ENCODE measurements at places on chromosomes 5 and 9.

DNA sequence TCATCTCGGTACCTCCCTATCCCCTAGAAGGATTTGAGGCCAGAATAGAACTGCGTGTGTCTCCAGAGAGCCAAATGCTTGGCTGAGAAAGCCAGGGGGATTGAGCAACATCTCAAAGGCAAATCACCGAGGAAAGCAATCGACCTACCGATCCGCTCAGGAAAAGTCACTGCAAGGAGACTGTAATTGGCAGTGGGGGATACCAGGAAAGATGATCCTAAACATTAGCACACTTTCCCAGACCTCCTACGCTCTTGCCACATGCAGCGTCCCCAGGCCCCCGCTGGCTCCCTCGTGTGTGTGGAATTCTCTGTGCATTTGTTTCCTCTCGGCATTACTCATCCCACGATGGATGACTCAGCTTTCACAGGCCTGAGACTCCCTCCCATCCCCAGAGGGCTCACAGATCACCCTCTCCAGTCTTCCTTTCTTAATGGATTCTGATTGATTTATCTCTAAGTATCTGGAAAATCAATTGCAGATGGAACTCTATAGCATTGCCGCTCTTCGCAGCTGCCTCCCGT is 82.2 kb upstream of the ICE1 start:
- H3K27me3 ChIP-seq: no peaks in the 10 kb centered on the region
- no peak overlapping the region for H3K27ac ChIP-seq
- no peaks in the 10 kb centered on the region for H3K36me3 ChIP-seq
- no peak overlapping the region for H3K4me3 ChIP-seq

- no peaks in the 10 kb centered on the region for H3K27me3 ChIP-seq
- H3K4me1 ChIP-seq: no peaks in the 10 kb centered on the region
- H3K27ac ChIP-seq: no peak overlapping the region
- peaks cover 27% of the 10 kb centered on the region for H3K36me3 ChIP-seq
- no peak for DNase-seq
Observed at GRCh38 chr9:70340572-70340971, 73.9 kb downstream of the KLF9 start.

DNA sequence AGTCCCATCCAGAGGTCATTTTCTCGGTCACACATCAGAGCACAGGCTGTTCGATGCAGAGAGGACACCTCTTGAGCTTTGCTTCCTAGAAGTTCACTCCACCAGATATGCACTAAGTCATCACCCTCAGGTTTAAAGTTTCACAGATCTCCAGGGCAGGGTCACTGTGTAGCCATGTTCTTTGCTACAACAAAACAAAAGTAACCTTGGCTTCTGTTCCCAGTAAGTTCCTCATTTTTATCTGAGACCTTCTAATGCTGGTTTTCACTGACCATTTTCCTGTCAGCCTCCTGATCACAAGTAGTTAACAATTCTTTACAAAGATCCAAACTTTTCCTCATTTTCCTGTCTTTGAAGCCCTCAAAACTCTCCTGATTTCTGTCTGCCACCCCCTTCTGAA is 97.5 kb upstream of the CTSV start:
- no peak overlapping the region for H3K27ac ChIP-seq
- H3K4me1 ChIP-seq: no peaks in the 10 kb centered on the region
- DNase-seq: no peak
- H3K27me3 ChIP-seq: no peaks in the 10 kb centered on the region
- H3K4me3 ChIP-seq: no peak overlapping the region

GRCh38 chr5:133473291-133473690 is 139.1 kb downstream of the FSTL4 start:
- no peaks in the 10 kb centered on the region for H3K36me3 ChIP-seq
- DNase-seq: no peak
- peaks cover 5% of the 10 kb centered on the region for H3K4me1 ChIP-seq
- H3K4me3 ChIP-seq: no peak overlapping the region
- H3K27me3 ChIP-seq: no peaks in the 10 kb centered on the region
- no peak overlapping the region for H3K27ac ChIP-seq

DNA sequence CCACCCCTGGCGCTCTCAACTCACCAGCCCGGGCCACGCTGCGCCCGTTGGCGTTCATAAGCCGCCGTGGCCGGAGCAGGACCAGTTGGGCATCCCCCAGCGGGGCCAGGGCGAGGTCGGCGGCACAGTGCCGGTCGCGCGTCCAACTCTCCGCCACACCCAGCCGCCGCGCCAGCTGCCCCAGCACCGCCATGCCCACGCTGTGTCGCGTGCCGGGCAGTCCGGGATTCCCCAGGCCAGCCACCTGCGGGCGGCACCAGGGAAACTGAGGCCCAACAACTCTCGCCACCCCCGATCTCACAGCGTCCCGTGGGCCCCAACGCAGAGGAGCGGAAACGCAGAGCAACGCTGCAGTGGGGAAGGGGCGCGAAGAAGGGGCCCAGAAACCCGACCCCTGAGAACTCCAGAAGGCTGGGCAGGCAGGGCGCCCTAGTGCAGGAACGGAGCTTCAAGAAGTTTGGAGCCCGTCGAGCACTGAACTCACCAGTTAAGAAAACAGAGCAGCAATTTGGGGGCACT is 453 bp downstream of the PTRH1 start:
- H3K4me1 ChIP-seq: no peaks in the 10 kb centered on the region
- H3K27ac ChIP-seq: no peak overlapping the region
- no peaks in the 10 kb centered on the region for H3K27me3 ChIP-seq
- DNase-seq: no peak

DNA sequence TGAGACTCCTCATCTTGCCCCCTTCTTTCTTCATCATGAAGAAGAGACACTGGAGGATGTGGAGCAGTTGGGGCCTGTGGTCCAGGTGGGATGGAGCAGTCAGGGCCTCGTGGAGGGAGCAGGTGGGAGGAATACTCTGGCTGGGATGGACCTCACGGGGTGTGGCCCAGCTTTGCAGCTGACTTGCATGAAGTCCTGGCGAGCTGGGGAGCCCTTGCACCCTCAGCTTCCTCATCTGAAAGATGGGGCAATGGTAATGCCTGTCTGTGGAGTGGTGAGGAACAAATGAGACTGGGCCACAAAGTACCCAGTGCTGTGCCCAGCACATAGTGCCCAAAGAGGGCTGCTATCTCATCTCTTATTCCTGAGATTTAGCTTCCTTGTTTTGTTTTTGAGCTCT is 91.5 kb downstream of the DAB2IP start:
- H3K27me3 ChIP-seq: no peaks in the 10 kb centered on the region
- H3K4me1 ChIP-seq: peaks cover 14% of the 10 kb centered on the region
- DNase-seq: no peak
- no peak overlapping the region for H3K4me3 ChIP-seq

GRCh38 chr5:144120661-144121180 is 49.7 kb downstream of the YIPF5 start:
- no peak overlapping the region for H3K27ac ChIP-seq
- no peak overlapping the region for H3K4me3 ChIP-seq
- no peak for DNase-seq
- peaks cover 3% of the 10 kb centered on the region for H3K4me1 ChIP-seq
- no peaks in the 10 kb centered on the region for H3K27me3 ChIP-seq

GRCh38 chr9:135302329-135303279 is 177.0 kb upstream of the PPP1R26 start:
- H3K36me3 ChIP-seq: no peaks in the 10 kb centered on the region
- no peak overlapping the region for H3K27ac ChIP-seq
- H3K4me1 ChIP-seq: no peaks in the 10 kb centered on the region
- no peak for DNase-seq

DNA sequence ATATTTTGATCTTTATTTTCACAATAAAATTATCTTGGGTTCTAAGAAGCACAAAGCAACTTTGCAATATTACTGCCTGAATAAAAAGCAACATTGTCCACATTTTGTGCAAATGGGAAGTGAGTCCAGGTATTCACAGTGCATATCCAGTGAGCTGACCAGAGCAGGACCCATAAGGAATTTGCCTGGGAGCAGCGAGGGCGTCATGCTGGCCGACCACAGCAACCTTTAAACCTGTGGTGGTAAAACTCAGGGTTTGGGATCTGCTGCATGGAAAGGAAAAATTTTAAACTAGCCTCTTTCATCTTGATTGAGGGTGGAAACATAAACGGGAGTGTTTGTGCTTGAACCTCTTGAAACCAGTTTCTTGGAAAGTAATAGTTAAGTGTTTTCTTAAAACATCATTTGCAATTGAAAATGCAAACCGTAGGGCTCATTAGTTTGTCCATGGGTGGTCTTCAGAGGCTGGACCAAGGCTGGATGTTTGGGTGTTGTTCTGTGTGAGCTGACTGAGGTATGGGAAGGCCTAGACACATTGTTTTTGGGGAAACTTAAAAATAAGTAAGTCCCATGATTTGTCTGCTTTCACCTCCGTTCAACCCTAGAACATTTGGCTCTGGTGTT is 85.0 kb upstream of the ANKH start:
- H3K4me1 ChIP-seq: peaks cover 2% of the 10 kb centered on the region
- no peak for DNase-seq
- H3K36me3 ChIP-seq: no peaks in the 10 kb centered on the region
- no peaks in the 10 kb centered on the region for H3K27me3 ChIP-seq

All from H9 (cell line).